Stimulated activated CD8-positive, alpha-beta memory T cell treated with anti-CD3 and anti-CD28 coated beads, Interleukin-2, amount 100 ng/mL, for 1 hour (primary cell): ENCODE measurements at places on chromosomes 6 and 20.

- no peak for DNase-seq
These were observed 491.0 kb downstream of the NKAIN2 start for GRCh38 chr6:124294574-124295200.

DNA sequence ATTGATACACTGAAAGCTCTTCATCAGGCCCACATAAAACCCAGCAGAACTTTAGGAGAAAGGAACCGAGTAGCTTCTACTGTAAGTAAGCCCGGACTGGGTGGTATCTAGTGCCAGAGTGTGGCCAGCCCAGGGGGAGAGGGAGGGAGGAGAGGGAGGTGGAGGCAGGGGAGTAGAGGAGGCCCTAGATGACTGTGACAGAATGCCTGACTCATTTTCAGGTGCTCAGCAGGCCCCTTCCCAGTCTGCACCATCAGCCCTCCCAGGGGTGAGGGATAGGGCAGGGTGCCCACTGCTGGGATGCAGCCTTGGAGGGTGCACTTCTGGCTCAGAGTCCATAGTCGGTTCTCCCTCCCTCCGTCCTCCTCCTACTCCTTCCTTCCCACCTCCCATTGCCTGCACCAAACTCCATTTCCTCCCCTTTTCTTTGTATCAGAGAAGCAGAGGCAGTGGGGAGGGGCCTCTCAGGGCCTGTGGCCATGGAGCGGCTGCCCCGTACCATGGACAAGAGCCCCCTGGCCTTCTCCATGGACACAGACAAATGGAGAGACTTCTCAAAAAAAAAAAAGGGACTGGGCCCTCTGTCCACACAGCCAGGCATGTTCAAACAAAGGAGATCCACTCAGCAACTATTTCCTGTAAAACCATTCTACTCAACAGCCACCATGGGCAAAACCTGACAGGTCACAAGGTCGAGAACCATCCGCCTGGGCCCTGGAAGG, 184.9 kb upstream of the SNX9 start:
- no peak for DNase-seq

GRCh38 chr6:140661691-140662090, 1287.2 kb upstream of the CITED2 start:
- no peak for DNase-seq

- no peak for DNase-seq
These were observed 346.5 kb downstream of the CD83 start for GRCh38 chr6:14464055-14464454.

- no peak for DNase-seq
These were observed 41.6 kb downstream of the SLC2A4RG start for GRCh38 chr20:63781181-63781580.

GRCh38 chr6:144478483-144478882, 193.3 kb downstream of the UTRN start:
- no peak for DNase-seq

DNA sequence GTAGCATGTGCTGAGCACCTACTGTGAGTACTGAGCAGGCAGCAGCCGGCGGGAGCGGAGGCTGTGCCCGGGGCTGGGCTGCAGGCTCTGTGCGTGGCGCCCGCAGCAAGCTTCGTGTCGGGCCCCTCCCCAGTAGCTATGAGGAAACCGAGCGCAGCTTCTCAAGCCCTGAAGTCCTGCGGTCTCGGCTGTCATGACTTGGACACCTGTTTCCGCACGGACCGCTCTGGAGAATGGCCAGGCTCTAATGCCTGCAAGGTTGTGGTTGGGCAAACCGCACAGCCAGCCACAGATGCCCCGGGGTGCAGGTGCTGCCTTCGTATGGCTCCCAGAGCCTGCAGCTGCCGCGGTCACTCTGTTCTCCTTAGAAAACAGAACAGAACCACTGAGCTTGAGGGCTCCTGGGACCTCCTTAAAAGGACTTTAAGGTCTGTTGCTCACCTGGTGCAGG, 33.7 kb downstream of the PYGB start:
- no peak for DNase-seq
